ENCODE measurements at places on chromosomes 12 and 14. TPM values are rescaled to one million over a fixed set of nuclear protein-coding genes. Genes with fewer than 3 reads are reported as not detected.

- H3K27me3 ChIP-seq: no peaks in the 10 kb centered on the region
- H3K4me1 ChIP-seq: no peaks in the 10 kb centered on the region
- H3K36me3 ChIP-seq: no peaks in the 10 kb centered on the region
- no peak overlapping the region for H3K27ac ChIP-seq
- H3K4me3 ChIP-seq: no peak overlapping the region
- no peak for DNase-seq
Measured at GRCh38 chr12:90970471-90970870, 15.5 kb upstream of the CCER1 start.

DNA sequence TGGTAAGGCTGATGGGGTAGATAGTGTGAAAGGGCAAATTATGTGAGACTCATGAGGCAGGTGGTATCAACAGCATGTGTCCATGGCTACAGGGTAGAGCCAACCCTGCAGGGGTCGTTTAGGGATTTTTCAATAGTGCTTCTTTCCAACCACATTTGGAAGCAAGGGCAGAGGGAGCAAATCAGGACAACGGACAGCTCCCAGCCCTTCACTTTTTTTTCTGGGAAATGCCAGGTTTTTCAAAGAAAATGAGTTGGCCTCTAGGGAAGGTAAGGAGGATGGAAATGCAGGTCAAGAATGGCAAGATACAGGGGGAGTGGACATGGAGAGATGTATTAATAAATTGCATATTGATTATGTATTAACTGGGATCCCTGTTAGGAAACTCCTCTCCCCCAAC is 4.9 kb upstream of the CMA1 start:
- H3K27me3 ChIP-seq: no peaks in the 10 kb centered on the region
- H3K4me1 ChIP-seq: no peaks in the 10 kb centered on the region
- no peak overlapping the region for H3K27ac ChIP-seq
- H3K36me3 ChIP-seq: no peaks in the 10 kb centered on the region

- no peak overlapping the region for H3K27ac ChIP-seq
- DNase-seq: peak; percentile 62
- H3K27me3 ChIP-seq: no peaks in the 10 kb centered on the region
- no peaks in the 10 kb centered on the region for H3K36me3 ChIP-seq
- no peak overlapping the region for H3K4me3 ChIP-seq
Measured at GRCh38 chr14:36941783-36942521, 230.5 kb downstream of the SLC25A21 start.

DNA sequence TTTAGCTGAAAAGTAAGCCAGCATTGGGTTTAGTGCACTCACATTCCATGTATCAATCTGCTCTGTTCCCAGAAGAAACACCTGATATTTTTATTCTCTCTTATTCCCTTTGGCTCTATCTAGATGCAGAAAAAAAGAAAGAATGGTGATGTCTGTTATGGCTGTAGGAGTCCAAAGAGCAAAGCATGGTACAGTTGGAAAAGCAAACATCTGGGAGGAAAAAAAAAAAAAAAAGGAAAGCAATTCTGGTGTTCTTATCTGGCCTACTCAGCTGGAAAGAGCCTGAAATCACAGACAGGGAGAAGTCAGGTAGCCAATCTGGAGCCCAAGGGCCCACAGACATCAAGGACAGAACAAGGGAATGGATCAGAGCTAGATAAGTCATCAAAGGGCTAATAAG is 293.9 kb downstream of the DUSP6 start:
- H3K4me3 ChIP-seq: no peak overlapping the region
- DNase-seq: peak; percentile 6
- no peak overlapping the region for H3K27ac ChIP-seq
- H3K27me3 ChIP-seq: no peaks in the 10 kb centered on the region

Gene GXYLT1
- 17.0 TPM for total RNA-seq

GRCh38 chr14:53875324-53875897 is 81.2 kb downstream of the BMP4 start:
- no peak overlapping the region for H3K27ac ChIP-seq
- H3K27me3 ChIP-seq: no peaks in the 10 kb centered on the region
- peaks cover 29% of the 10 kb centered on the region for H3K4me1 ChIP-seq

Gene PZP
- 0.89 TPM for total RNA-seq

DNA sequence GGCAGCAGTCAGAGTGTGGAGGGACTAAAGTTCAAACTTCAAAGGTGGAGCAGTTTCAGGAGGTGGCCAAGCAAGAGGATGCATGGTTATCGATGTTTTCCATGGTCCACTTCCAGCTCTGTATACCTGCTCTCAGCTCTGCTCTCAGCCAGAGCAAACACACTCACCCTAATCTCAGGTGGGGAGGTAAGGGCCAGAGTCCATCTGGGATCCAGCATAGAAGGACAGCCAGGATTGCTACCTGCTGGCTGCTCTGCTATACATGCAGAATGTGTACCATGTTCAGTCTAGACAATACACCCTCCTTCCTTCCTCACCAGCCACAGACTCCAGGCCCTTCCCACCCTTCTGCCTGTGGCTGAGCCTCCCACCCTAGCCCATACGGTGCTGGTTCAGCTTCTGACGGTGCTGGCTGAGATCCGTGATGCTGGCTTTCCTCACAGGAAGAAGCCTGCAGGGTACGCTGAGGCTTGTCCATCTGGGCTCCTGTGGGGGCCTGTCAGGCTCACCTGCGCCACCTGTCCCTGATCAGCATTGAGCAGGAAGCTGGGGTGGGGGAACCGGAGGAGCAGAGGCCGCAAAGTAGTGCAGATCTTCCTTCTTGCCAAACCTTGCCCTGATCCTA is 2.4 kb downstream of the CBLN3 start:
- peak overlapping the region; percentile 53 for H3K27ac ChIP-seq
- H3K4me1 ChIP-seq: peaks cover 87% of the 10 kb centered on the region
- H3K36me3 ChIP-seq: no peaks in the 10 kb centered on the region
- no peaks in the 10 kb centered on the region for H3K27me3 ChIP-seq
- H3K4me3 ChIP-seq: peak overlapping the region; percentile 31
- DNase-seq: peak; percentile 81

- H3K27me3 ChIP-seq: peaks cover 4% of the 10 kb centered on the region
- peak; percentile 59 for DNase-seq
- H3K4me1 ChIP-seq: peaks cover 15% of the 10 kb centered on the region
- H3K4me3 ChIP-seq: no peak overlapping the region
Measured at GRCh38 chr12:12779529-12779928, 5.9 kb upstream of the APOLD1 start.

GRCh38 chr12:130953771-130954543 is at the start of gene ADGRD1:
Gene ADGRD1, plus strand, starts transcription at chr12:130953907. Its CDS starts 559 bp downstream, at chr12:130954466.
- H3K4me1 ChIP-seq: peaks cover 42% of the 10 kb centered on the region
- H3K27me3 ChIP-seq: peaks cover 3% of the 10 kb centered on the region
- peak within 1 kb of the TSS; percentile 17 for H3K27ac ChIP-seq
- DNase-seq: no peak
- H3K4me3 ChIP-seq: peak within 1 kb of the TSS; percentile 52

Gene P2RX7
- total RNA-seq: not detected

Gene DNAH10
- 0.02 TPM for total RNA-seq

DNA sequence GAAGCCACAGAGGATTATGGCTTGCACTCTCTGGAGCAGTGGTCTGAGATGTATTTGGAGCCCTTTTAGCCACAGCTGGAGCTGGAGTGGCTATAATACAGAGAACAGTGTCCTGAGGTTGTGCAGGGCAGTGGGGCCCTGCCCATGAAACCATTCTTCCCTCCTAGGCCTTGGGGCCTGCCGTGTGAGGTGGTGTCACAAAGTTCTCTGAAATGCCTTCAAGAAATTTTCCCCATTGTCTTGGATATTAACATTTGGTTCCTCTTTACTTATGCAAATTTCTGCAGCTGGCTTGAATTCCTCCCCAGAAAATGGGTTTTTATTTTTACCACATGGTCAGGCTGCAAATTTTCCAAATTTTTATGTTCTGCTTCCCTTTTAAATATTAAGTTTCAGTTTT is 79.3 kb downstream of the UNC79 start:
- H3K4me1 ChIP-seq: no peaks in the 10 kb centered on the region
- no peaks in the 10 kb centered on the region for H3K27me3 ChIP-seq
- H3K4me3 ChIP-seq: no peak overlapping the region
- H3K36me3 ChIP-seq: no peaks in the 10 kb centered on the region
- DNase-seq: no peak

DNA sequence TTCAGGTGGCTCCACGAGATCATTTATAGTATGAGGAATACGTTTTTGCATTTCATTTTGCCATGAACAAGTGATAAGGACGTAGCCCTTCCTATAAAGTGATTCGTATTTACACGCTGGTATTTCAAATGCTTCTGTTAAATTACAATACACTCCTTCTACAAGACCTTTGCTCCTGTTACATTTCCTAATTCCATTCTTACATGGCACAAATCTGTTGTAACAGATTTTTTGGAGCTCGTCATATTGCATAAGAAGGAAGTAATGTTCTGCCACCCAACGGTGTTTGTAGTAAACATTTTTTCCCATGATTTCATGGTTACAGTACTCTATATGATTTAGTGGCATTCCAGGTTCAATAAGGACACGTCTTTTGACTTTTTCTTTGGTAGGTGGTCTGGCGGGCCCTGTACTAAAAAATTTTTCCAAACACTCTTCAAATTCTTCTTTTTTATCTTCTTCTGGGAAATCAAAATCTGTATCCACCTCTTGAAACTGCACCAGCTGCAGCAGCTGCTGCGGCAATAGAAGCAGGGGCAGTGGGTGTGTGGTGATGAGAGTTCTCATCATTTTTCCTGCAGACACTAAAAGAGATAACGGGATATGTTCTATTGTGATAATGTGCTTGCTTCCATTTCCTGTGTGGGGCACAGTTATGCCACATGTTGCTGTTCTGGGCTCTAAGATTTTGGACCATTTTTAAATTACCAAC is 4.2 kb downstream of the RNASE9 start:
- no peaks in the 10 kb centered on the region for H3K27me3 ChIP-seq
- H3K4me3 ChIP-seq: no peak overlapping the region
- no peak for DNase-seq
- no peak overlapping the region for H3K27ac ChIP-seq
- H3K4me1 ChIP-seq: no peaks in the 10 kb centered on the region
- no peaks in the 10 kb centered on the region for H3K36me3 ChIP-seq

Gene GALNT9
- 0.04 TPM for total RNA-seq

DNA sequence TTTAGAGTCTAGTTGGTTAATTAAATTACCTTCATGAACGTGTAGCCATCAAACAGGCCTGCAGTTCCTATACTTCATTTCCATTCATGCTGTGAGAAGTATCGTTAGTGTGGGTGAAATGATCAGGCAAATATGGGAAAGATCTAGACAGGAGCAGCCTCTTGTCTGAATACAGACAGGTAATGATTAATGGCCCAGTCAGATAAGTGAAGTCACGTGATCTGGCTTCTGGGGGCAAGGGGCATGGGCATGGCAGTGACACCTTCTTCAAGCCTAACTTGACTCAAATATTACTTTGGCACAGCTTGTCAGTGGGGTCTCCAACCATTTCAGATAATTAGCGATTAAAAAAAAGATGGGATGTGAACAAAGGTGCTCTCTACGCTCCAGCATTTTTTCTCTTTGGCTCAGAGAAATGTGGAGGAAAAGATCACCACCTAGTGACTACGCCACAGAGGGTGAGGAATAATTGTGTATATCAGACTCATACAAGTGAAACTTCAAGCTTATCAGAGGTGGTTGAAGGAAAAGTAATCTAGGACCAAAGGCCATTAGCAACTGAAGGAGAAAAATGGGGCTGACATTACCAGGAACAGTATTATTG is 17.8 kb downstream of the GUCY2C start:
- no peaks in the 10 kb centered on the region for H3K36me3 ChIP-seq
- H3K4me1 ChIP-seq: peaks cover 19% of the 10 kb centered on the region

GRCh38 chr14:94638339-94638738 is 26.1 kb downstream of the SERPINA3 start:
- H3K4me3 ChIP-seq: no peak overlapping the region
- H3K27me3 ChIP-seq: 0 out of 2 replicates have a peak, but pooled peaks cover 1% of the 10 kb centered on the region
- no peaks in the 10 kb centered on the region for H3K36me3 ChIP-seq
- DNase-seq: no peak
- no peak overlapping the region for H3K27ac ChIP-seq

- peaks cover 45% of the 10 kb centered on the region for H3K4me1 ChIP-seq
- DNase-seq: peak; percentile 45
- H3K36me3 ChIP-seq: no peaks in the 10 kb centered on the region
- no peak overlapping the region for H3K4me3 ChIP-seq
- peak overlapping the region; percentile 57 for H3K27ac ChIP-seq
Measured at GRCh38 chr12:92987846-92988621, 58.9 kb upstream of the EEA1 start.

- no peak overlapping the region for H3K27ac ChIP-seq
- no peaks in the 10 kb centered on the region for H3K36me3 ChIP-seq
- H3K4me1 ChIP-seq: peaks cover 24% of the 10 kb centered on the region
Measured at GRCh38 chr14:92880851-92881250, 42.1 kb upstream of the CHGA start.

DNA sequence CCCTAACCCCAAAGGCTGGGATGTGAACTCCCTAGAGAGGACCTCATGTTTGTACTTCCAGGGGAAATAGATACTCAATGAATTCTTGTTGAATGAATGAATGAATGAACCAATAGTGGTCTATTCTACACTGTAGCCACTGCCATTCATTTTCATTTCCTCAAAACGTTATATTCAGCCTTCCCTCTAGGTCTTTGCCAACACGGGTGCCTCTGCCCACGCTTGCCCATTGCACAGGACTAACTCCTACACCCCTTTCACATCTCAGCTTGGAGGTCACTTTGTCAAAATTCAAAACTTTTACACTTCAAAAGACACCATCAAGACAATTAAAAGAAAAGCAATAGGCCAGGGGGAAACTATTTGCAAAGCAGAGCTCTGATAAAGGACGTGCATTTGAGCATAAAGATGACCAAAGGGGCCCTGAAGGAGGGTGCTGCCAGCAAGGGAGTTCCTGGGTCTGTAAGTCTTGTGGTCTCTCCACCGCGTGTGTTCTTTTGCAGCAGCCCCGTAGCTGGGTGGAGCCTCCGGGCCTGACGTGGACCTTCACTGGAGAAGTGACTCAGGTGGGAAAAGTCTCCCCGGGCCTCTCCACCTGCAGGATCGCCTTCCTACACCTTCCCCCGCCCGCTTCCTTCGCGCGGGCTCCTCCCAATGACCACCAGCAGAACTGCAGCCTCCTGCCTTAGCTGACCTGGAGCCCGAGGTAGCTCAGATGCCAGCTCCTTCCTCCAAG is 31.5 kb downstream of the TMEM63C start:
- H3K36me3 ChIP-seq: no peaks in the 10 kb centered on the region
- 0 out of 2 replicates have a peak, but pooled peaks cover 1% of the 10 kb centered on the region for H3K27me3 ChIP-seq
- H3K4me3 ChIP-seq: no peak overlapping the region
- no peak overlapping the region for H3K27ac ChIP-seq
- DNase-seq: peak; percentile 13

DNA sequence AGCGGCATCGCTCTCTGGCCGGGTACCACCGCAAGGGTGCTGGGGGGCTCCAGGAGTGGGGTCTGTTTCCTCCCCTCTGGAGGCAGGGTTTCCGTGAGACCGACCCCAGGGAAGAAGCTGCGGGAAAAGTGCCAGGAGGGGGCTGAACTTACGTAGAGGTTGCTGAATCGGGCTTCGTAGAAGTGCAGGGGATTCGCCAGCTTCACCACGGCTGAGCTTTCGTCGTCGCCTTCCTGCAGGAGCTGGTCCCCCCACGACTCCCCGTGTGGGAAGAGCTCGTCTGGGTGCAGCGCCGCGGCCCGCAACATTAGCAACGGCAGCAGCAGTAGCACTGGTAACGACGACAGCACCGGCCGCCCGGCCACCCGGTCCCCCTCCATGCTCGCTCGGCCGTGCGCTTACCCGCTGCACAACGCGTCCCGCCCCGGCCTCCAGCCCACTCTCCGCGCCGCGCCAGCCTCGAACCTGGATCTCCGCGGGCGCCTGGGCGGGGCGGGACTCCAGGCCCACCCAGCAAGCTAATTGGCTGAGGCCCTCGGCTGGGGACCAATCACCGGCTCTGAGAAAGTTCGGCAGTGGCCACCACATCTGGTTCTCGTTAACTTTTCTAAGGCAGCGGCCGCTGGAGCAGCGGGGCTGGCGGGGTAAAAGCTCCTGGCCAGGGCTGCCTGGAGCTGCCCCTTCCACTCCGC is at the start of gene NID2:
NID2 (minus strand) TSS at position 445 of the 692 bp plus-strand sequence; CDS start at position 380, 65 bp downstream.
- DNase-seq: peak; percentile 20
- no peak within 1 kb of the TSS for H3K27ac ChIP-seq
- peaks cover 38% of the 10 kb centered on the region for H3K27me3 ChIP-seq
- peaks cover 11% of the 10 kb centered on the region for H3K4me1 ChIP-seq
- H3K36me3 ChIP-seq: no peaks in the 10 kb centered on the region
- H3K4me3 ChIP-seq: peak within 1 kb of the TSS; percentile 60

Gene BLTP3B
- total RNA-seq: 35.3 TPM

All from HepG2 (cell line).